Cerebellar nuclear complex (tissue), 1 donor: ENCODE measurements at places on chromosomes 2 and 18.

GRCh38 chr2:9694661-9695234 is 64.0 kb upstream of the YWHAQ start:
- no peak for DNase-seq

DNA sequence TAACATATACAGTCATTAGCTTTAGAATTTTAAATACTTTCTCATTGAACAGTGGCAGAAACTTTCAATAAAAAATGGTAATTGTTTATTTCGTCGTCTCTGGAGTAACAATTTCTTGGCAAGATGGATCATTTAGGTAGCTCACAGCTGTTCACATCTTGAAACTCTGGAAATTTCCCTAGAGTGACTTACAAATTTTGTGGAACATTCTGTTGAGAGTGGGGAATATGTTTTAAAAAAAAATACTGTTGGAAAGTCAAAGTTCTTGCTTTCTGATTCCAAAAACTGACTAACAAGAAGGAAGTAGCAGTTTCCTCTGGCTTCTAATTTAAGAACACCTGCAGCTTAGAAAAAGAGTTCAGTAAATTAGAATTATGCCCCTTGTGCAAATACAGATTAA is 11.2 kb upstream of the CALCRL start:
- no peak for DNase-seq

GRCh38 chr2:195543063-195543462 is 114.0 kb upstream of the SLC39A10 start:
- DNase-seq: no peak

GRCh38 chr2:42567806-42568400 is 529 bp upstream of the MTA3 start:
- no peak for DNase-seq

DNA sequence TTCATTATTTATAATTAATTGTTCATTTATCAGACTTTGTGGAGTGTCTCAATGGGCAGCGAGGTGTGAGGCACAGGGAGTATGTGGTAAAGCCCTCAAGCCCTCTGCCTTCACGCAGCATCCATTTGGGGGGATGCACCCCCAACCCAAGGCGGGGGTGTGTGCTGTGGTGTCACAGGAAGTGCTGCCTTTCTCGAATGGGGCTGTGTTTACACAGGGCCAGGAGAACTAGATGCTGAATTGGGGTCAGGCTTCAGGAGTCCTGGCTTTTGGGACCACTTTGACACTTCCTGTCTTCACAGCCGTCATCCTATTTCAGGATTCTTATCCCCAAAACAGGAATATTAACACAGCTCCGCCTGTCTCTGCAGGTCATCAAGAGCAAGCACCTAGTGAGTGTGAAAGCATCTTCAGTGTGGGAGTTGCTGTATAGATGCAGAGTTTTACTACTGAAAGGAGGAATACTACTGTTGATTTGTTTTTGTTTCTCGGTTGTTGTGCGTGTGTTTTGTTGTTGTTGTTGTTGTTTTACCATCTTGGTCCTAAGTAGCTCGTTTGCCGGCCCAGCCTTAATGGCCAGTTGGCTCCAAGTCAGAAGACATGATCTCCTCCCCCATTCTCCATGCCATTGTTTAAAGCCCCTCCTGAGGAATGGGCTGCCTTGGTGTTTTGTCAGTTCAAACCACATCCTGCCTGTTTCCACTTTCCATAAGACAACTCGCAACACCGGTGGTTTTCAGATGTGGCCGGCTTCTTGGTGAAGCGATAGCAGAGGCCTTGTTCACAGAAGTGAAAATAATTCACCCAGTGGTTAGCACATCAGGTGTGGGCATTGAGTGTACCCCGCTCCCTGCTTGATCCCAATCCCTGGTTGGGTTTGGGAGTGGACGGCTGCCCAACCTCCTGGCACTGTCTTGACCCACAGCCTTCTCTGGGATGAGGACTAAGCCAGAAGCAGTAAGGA is 221.3 kb downstream of the BCL2 start:
- no peak for DNase-seq

- no peak for DNase-seq
Measured at GRCh38 chr2:42949125-42949524, 156.7 kb upstream of the HAAO start.

- DNase-seq: no peak
Measured at GRCh38 chr2:32825291-32825712, 121.5 kb upstream of the LTBP1 start.

DNA sequence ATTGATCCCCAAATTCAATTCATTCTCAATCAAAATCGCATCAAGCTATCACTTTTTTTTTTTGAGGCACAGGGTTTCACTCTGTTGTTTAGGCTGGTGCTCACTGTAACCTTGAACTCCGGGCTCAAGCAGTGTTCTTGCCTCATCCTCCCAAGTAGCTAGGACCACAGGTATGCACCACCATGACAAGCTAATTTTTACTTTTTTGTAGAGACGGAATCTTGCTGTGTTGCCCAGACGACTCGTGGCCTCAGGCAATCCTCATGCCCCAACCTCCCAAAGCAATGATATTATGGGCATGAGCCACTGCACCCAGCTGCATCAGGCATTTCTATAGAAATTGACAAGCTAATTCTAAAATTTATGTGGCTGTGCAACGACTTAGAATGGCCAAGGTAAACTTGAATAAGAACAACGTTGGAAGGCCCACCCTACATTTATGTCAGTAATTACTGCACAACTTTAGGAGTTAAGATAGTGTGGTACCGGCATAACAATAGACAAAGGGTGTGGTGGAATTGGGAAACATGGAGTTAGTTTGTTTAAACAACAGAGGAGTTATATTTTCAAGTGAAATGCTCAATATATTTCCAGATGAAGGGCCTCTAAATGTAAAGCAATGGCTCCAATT is 78.2 kb downstream of the NPAS2 start:
- DNase-seq: no peak

GRCh38 chr2:4020649-4021048 is 317.3 kb downstream of the DCDC2C start:
- DNase-seq: no peak

DNA sequence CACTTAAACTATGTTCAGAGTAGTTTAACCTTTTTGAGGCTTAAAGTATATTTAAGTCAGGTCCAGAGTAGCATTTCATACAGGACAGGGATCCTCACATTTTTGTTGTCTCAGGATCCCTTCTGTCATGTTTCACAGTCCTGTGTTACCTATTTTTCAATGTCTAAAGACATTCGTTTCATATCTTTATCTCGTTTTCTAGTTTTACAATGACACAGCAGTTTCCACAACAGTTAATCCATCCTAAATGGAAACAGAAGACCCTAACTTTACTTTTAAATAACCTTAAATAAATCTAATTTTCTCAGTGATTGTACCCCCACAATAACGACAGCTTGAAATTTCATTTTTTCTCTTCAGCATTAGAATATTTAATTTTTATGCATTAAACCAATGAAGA is 17.3 kb upstream of the SCN9A start:
- no peak for DNase-seq

GRCh38 chr2:106054321-106054720 is 139.8 kb downstream of the UXS1 start:
- DNase-seq: no peak
